ENCODE measurements at places on chromosomes 12 and 14.

- no peak for DNase-seq
These were observed 16.7 kb downstream of the GRIP1 start for GRCh38 chr12:66662179-66662578.

- no peak for DNase-seq
These were observed 581.1 kb downstream of the SLC16A7 start for GRCh38 chr12:60176891-60177290.

DNA sequence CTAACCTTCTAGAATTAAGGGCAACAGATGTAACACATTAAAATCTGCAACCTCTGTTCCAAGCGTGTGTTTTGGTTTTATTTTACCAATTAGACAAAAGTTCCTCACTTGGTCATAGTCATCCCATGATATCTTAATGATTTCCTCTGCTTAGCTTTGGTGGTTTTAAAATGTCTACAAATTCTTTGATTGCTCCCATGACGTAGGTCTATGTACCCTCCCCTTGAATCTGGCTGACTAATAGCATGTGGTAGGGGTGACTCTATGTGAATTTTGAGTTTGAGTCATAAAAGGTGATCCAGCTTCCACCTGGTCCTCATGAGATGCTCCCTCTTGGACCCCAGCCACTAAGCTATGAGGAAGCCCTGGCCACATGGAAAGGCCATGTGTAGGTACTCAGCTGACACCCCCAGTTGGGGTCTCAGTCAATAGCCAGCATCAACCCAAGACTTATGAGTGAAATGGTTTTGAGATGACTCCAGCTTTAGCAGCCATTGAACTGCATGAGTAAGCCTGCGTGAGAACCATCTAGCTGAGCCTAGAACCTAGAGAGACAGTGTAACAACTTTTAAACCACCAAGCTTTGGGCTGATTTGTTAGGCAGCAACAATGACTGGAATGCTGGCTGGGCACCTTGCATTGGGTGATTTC lies 247.1 kb downstream of the MSRB3 start:
- DNase-seq = no peak

- no peak for DNase-seq
These were observed 650 bp downstream of the GALC start for GRCh38 chr14:87992346-87992717.

DNA sequence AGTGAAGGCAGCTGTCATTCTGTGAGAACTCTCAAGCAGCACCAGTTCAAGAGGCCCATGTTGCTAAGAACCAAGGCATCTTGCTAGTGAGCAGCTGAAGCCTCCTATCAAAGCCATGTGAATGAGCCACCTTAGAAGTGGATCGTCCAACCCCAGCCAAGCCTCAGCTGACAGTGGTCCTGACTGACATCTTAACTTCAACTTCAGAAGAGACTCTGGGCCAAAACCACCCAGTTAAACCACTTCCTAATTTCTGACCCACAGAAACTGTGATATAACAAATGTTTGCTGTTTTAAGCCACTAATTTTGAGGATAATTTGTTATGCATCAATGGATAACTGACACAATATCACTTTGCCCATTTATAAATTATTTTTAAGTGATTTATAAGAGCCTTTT lies 256.0 kb downstream of the RPAP3 start:
- no peak for DNase-seq

GRCh38 chr12:56634242-56634836 lies 4.2 kb upstream of the BAZ2A start:
- DNase-seq = no peak

- no peak for DNase-seq
These were observed 145.7 kb downstream of the CHST11 start for GRCh38 chr12:104602406-104602805.

DNA sequence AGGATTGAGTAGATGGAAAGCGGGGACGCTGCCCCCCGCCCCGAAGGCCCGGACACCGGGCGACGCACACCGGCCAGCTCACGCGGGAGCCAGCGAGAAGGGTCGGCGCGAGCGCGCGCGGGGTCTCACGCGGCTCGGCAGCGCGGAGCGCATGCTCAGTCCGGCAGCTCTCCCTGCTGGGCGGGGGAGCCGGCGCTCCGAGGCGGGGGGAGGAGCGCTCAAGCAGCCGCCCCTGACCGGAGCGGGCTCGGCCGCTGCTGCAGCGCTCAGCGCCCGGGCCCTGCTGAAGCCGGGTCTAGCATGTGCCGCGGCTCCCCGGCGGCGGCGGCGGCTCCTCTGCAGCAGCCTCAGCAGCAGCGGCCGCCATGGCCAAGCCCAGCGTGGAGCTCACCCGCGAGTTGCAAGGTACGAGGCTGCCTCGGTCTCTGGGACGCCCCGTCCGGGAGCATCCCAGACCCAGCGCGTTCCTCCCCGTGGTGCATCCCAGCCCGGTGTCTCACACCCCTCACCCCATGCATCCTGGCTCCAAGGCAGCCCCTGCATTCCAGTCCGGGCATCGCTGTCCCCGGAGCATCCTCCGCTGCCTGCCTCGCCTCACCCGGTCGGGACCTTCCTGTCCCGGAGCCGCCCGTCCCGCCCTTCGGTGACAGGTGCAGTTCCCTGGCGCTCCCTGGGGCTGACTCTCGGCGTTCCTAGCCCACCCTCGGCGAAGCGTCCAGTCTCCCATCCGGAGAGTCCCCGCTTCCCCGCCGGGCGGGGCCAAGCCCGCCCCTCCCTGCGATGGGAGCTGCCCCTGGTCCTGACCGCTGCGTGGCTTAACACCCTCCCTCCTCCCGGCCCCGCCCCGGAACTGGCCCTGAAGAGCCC lies at the start of gene CARMIL3:
Gene CARMIL3, plus strand, starts transcription at position 221 of the 867 bp plus-strand sequence. Its CDS starts 145 bp downstream, at position 366.
- peak; percentile 31 for DNase-seq

DNA sequence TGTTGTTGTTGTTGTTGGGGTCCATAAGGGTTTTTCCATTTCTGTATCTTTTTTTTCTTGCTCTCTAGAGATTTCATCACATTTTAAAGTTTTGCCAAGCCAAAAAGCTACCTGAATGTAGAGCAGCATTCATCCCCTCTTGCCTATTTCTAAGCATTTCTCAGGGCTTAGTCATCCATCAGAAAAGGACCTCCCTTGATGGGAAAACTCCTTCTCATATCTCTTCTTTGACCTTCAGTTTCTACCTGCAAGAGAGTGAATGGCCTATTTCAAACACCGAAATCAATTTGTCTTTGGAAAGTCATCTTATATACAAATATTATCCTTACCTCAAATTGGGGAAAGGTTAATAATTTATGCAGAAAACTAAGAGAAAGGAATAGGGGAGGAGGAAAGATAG lies 4.5 kb downstream of the MYBPC1 start:
- no peak for DNase-seq

- DNase-seq = no peak
These were observed 57.4 kb downstream of the DAAM1 start for GRCh38 chr14:59245809-59246295.

DNA sequence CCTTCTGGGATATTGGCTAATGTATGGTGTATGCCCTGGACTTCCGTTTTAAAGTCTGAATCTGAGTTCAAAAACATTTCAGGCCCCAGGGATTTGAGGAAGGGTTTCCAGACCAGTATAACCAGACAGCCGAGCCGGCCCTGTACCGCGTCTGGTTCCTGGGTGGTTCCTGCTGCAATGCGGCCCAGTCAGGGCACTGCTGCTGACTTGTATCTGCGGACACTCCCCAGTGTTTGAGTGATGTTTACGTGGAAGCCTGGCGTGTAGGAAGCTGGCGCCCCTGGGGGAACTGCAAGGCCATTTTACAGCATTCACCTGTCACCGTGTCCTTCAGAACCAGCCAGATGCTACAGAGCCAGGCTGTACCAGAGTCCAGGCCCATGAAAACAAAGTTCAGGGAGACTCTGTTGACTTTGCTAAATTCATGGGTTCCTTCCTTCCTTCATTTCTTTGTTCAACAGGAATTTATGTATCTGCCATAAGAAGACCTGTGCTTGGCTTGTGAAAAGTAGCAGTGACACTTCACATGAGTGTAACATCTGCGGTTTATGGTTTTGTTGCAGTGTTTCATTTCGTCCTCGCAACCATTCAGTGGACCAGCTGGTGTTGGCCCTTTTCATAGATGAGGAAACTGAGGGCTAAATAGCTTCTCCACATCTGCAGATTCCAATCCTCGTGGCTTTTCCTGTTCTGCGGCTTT lies 16.8 kb downstream of the EML1 start:
- no peak for DNase-seq

GRCh38 chr12:79858518-79858917 lies 76.4 kb downstream of the PPP1R12A start:
- peak; percentile 7 for DNase-seq

DNA sequence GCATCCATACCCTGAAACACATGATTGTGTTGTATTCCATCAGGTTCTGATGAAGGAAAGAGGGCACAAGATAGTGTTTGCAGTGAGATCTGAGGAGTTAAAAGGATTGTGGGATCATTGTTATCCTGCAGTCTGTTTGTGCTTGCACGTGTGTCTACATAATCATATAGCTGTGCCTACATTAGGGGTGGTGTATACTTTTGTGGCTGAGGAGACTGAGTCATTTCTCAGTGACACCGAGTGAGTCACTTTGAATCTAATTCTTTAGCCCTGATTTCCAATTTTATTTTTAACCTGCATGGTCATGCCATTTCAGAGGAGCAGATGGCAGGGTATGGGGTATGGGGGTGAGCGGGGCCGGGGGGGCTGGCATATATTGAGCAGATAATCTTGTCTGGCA lies 133.2 kb downstream of the ANO4 start:
- DNase-seq = peak; percentile 66

DNA sequence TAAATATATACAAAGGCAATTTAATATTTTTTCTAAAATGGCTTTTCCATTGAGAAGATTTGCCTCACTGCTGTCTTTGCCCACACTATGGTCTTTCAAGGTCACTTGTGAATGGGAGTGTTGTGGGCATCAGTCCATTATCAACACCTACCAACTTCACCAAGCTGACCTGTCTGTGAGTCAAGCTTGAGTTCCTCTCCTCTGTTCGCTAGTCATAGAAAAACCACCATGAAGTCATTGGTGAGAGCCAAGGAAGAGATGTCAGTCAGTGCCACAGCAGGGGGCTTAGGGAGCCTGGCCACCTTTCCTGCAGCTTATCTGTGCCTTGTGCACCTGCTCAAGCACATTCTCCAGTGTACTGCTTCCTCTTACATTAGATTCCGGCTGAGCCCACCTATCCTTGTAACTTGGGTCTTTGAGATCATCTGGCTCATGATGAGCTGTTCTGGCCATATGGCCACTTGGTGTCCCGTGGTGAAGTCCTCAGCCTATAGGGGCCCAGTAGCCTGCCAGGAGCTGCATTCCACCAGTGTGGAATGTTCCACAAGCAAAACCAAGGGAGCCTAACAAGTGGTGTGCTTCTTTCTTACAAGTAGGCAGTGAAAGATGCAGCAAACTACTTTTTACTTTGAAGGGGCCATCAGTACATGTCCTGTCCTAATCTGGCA lies 80.8 kb upstream of the C12orf71 start:
- DNase-seq = peak; percentile 74

- DNase-seq = no peak
These were observed 16.2 kb downstream of the FAM222A start for GRCh38 chr12:109729801-109730200.

DNA sequence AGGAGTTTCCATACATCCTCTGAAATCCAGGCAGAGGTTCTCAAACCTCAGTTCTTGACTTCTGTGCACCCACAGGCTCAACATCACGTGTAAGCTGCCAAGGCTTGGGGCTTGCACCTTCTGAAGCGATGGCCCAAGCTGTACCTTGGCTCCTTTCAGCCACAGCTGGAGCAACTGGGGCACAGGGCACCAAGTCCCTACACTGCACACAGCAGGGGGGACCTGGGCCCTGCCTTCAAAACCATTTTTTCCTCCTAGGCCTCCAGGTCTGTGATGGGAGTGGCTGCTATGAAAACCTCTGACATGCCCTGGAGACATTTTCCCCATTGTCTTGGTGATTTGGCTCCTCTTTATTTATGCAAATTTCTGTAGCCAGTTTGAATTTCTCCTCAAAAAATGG lies 10.6 kb downstream of the AREL1 start:
- peak; percentile 6 for DNase-seq

GRCh38 chr12:31387466-31387865 lies 61.5 kb upstream of the SINHCAF start:
- DNase-seq = no peak

GRCh38 chr14:92037989-92038388 lies 1.9 kb downstream of the TRIP11 start:
- no peak for DNase-seq

- DNase-seq = no peak
These were observed 78.6 kb downstream of the CLMN start for GRCh38 chr14:95240859-95241813.

- no peak for DNase-seq
These were observed 13.6 kb upstream of the TEX22 start for GRCh38 chr14:105384605-105385321.

GRCh38 chr12:40947797-40948196 lies 240.3 kb upstream of the PDZRN4 start:
- no peak for DNase-seq

GRCh38 chr14:102955636-102956408 lies 33.4 kb downstream of the AMN start:
- no peak for DNase-seq

DNA sequence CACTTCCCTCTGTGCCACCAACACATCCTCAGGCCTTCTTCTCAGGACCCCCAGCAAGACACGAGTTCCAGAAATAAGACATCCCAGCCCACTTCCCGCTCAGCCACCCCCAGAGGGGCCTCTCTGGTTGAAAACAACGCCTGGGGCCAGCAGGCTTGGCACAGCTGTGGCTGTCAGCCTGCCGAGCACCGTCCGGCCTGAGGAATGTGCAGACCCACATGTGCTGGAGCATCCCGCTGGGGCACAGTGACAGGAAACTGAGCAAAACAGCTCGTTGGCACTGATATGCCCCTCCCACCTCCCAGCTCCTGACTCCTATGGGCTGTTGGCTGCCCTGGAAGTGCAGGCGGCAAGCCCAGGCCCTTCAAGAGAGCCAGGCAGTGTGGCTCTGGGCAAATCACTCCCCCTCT lies 1.4 kb downstream of the SYNE3 start:
- peak; percentile 89 for DNase-seq

DNA sequence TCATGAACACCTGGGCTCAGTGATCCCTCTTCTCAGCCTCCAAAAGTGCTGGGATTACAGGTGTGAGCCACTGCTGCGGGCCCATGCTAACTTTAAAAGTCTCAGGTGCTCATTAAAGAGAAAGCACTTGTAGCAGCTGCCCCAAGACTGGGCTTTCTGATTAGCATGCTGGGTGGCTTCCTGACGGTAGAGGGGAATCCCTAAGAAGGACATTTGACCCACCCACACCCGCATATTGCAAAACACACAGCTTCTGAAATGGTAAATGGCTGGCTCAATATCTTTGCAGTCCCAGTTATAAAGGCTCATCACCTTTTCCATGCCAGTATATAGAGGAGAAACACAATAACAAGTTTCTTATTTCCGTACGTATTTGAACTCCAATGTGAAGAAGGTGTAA lies 19.3 kb upstream of the BICD1 start:
- DNase-seq = no peak

- peak; percentile 1 for DNase-seq
These were observed 148.8 kb upstream of the GARIN6 start for GRCh38 chr12:99498756-99499155.

GRCh38 chr12:19916196-19916753 lies 452.1 kb upstream of the PDE3A start:
- no peak for DNase-seq

- no peak for DNase-seq
These were observed 222.5 kb upstream of the RTL1 start for GRCh38 chr14:101125719-101126651.

GRCh38 chr12:31205054-31205453 lies 120.9 kb downstream of the SINHCAF start:
- DNase-seq = no peak
